CD4-positive, CD25-positive, alpha-beta regulatory T cell (primary cell): ENCODE measurements at places on chromosomes 4 and X. TPM values are rescaled to one million over a fixed set of nuclear protein-coding genes. Genes with fewer than 3 reads are reported as not detected.

The LRIT3 gene
- 0.25 TPM for total RNA-seq

The ARX gene
- total RNA-seq, result not detected

The MAGEE2 gene
- total RNA-seq, result not detected

The CSN2 gene
- not detected for total RNA-seq

The SMR3A gene
- total RNA-seq, result not detected

The ASB5 gene
- total RNA-seq, result not detected

DNA sequence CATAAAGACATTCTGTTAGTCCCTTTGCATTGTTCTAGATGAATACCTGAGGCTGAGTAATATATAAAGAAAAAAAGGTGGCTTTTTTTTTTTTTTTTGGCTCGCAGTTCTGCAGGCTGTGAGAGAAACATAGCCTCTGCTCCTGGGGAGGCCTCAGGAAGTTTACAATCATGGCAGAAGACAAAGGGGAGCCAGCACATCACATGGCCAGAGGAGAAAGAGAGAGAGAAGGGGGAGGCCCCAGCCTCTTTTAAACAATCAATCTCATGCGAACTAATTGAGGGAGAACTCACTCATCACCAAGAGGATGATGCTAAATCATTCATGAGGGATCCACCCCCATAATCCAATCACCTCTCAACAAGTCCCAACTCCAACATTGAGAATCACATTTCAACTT, 364.0 kb upstream of the EPHA5 start:
- DNase-seq, result no peak

DNA sequence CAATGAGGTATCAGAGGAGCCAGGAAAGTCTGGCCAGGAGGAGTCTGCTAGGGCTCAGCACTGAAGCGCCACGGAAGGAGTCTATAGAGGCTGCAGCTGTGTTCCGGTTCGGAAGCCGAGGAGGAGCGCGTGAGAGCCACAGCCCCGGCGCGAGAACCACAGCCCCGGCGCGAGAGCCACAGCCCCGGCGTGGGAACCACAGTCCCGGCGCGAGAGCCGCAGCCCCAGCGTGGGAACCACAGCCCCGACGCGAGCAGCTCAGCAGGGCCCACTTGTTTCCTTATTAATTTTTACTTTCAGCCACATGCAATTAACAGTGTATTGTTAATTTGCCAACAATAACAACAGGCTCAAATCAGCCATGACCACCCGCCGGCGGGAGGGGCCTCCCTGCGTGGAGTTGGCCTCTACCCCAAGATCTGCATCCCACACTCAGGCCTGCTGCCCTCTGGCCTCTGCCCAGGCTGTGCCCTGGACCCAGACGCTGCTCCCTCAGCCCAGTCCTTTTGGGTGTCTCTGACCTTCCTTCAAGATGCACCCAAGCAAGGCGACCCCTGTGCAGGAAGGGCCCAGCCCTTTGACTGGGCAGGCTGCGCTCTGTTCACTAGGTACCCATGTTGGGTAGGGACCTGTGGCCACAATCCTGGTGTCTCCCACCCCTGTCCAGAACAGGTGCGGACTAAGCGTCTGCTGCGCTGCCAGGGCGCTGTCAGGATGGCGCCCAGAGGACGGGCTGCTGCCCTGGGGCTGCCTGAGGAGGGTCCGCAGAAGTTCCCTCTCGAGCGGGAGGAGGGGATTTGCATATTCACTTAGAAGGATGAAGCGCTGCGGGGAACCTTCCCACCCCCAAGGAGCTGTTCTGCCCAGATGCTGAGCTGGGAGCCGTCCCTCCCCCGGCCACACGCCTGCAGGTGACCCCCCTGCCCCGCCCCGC, 113.8 kb downstream of the ADRA2C start:
- peak; percentile 14 for DNase-seq

DNA sequence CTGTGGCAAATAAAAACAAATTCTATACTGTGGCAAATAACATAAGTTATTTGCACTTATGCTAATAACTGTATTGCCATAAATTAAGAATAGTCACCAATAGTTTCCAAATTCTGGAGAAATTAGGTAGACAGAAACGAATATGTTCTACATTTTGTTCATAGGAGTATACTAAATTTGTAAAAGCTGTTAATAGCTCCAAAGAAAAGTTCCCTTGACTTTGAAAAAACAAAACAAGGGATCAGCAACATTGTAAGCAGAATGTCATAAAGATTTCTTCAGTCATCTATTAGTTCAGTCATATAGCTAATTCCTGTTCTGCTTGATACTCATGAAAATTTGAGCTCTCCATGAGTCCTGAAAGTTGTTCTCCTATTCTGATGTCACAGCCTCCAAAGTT, 1472.8 kb downstream of the C4orf33 start:
- DNase-seq, result no peak

- DNase-seq, result peak; percentile 44
These were observed 209.3 kb downstream of the UGT8 start for GRCh38 chr4:114807759-114808404.

DNA sequence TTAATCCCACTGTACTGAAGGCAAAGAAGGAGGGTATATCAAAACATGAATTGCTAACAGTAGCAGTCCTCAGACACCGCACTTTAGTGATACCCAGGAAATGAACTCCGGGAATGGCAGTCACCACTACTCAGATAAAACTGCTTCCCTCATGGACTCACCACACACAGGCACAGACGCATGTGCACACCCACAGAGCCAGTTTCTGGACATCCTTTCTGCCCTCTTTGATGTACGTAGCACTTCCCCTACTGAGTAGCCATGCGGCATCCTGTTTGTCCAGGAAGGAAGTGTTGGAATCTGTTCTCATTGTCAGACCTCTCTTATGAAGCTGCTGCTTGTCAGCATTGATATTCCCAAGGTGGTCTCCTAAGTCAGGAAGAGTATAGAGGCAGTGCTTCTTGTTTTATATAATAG, 95.7 kb downstream of the DCLK2 start:
- no peak for DNase-seq

DNA sequence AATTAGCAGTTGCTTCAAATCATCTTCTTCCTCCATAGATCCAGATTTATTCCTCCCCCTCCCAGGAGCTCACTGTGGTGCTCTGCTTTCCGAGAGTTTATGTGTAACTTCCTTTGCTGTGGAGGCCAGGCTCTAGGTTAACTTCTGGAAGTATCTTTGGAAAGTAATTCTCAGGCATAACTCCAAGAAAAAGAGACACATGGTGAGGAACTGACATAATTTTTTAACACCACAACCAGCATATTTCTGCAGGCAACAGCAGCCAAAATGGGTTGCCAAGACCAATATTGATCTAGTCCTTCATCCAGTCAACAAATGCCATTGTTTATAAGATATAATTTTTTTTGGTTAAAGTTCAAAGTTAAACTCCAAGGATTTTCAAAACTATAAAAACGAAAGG, 114.5 kb upstream of the RBPJ start:
- no peak for DNase-seq

GRCh38 chrX:70422851-70423341, at the start of gene GDPD2:
Gene GDPD2 (plus strand): TSS chrX:70423314. CDS start chrX:70424985, 1,671 bp downstream.
- DNase-seq, result no peak

DNA sequence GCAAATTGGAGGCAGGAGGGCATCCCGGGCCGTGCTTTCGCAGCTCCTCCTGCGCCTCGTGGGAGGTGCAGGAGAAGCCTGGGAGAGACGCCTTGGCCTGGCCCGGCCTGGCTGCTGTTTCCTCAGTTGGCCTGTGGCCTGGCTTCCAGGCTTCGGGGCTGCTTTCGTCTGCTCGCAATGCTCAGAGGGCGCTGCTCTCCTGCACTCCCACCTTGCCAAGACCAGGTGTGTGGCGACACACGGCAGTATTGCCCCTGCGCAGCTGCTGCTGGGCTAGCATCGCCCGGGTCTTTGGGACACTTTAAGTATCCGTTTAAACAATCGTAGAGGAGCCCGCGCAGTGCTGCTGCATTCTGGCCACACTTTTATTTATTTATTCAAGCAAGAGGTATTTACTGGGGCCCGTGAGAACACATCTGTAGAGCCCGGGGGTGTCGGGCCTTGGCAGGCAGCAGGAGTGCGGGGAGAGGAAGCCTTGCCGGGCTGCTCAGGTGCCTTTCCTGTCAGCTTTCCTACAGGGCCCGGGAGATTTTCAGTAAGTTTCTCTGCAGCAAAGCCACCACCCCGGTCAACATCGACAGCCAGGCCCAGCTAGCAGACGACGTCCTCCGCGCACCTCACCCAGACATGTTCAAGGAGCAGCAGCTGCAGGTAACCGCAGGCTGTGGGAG, 26.2 kb upstream of the HGFAC start:
- no peak for DNase-seq

DNA sequence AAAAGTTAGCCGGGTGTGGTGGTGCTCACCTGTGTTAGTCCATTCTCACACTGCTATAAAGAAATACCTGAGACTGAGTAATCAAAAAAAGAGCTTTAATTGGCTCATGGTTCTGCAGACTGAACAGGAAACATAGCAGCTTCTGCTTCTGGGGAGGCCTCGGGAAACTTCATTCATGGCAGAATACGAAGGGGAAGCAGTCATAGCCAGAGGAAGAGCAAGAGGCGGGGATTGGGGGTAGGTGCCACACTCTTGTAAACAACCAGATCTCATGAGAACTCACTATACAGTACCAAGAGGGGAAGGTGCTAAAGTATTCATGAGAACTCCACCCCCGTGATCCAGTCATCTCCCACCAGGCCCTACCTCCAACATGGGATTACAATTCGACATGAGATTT, 64.1 kb downstream of the BEND4 start:
- DNase-seq, result no peak

DNA sequence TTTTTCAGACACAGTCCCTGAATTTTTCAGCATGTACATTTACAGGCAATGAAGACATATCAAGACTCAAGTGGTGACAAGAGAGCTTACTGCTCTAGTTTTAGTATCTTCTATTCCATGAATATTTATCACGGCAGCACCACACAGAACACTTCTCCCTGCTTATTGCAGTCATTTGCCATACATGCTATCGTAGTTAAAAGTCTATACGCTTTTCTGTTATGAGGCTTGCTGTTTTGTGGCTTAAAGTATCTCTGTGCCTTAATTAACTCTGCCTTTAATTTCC, 65.4 kb upstream of the GK2 start:
- DNase-seq, result no peak

DNA sequence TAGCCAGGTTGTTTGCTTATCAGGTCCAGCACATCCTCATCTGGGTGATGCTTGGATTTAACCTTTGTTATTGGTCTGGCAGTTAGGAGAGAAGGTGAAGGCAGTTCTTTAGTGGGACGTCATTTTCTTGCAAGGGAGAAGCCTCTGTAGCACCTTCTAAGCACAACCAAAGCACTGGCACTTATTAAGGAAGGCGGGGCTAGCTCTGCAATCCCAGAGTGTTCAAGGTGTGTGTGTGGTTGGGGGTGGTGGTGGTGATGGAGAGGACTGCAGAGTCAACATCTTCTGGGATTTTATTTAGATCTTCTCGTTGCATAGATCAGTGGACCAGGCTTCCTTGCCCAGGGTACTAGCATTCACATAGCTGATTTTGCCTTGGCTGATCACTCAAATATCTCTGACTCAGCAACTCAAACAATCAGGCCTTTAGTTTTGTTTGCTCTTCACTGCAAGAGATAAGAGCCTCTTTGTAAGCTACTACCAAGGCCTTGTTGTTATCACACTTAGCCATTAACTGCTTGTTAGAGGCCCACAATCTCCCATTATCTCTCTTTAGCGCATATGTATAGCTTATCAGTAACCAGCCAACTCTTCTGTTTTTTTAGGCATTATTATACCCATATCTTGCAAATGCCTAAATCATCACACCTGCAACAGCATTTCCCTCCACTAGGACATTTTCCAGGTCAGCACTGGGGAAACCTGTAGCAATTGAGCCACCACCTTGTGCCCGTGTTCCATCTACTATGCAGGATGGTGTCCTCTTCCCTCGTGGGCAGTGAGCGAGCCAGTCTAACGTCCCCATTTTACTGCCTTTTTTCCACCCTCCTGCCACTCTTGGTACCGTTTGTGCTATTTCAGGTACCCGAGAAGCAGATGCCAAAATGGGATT, 36.5 kb upstream of the LINC00632 start:
- DNase-seq, result no peak

- DNase-seq, result no peak
These were observed 17.0 kb downstream of the ZNF280C start for GRCh38 chrX:130251671-130252070.

DNA sequence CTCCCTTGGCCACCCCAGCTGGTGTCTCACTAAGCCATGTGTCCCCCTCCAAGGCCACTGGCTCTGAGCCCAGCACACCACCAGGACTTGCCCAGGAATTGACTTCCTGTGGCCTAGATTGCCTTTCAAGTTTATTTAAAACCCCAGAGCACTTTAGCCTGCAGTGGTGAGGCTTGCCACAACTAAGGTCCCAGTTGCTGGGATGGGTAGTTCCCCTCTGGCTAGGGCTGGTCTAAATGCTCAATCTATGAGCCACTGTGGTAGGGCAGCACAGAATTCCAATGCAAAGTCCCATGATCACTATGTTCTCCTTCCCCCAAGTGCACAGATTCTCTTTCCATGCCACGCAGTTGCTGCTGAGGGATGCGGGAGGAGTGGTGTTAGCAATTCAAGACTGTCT, 61.1 kb upstream of the HCCS start:
- DNase-seq, result no peak

DNA sequence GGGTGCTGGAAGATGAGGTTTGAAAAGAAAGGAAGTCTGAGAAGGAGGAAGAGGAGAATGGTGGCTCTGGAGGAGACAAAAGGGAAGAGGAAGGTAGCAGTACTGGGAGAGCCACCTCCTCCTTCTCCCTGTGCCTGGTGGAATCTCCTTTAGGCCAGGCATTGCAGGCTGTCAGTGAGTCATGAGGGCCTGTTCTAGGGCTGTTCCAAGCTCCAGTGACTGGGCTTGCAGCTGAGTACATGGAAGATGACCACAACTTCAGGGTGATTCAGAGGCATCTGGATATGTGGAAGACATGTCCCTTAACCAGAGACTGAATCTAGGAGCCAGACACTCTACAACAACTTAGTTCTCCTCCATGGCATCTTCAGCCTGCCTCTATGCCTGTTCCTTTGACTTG, 107.8 kb downstream of the EFNB1 start:
- no peak for DNase-seq

DNA sequence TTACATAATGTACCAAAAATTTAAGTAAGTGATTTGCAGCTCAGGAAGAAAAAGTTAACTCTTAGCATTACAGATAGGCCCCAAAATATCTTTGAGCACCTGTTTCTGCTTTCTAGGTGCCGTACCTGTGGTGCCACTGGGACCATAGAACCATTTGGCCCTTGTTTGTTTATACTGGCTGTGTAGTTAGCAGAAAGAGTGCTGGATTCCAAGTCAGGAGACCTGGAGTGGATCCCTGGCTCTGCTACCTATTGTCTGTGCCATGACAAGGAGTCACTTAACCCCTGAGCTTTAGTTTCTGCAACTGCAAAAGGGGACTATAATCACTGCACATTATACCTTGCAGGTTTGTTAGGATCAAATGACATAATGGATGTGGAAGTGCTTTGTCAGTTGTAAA, 137.8 kb upstream of the GPR101 start:
- no peak for DNase-seq

- no peak for DNase-seq
These were observed 208.8 kb upstream of the VEGFC start for GRCh38 chr4:177001271-177002175.

GRCh38 chr4:11821772-11822430, 393.2 kb upstream of the HS3ST1 start:
- DNase-seq, result no peak

- no peak for DNase-seq
These were observed 7.0 kb downstream of the FHIP1A start for GRCh38 chr4:151415978-151416377.

- no peak for DNase-seq
These were observed 1.5 kb upstream of the COMMD8 start for GRCh38 chr4:47465004-47465403.

- no peak for DNase-seq
These were observed 25.5 kb downstream of the GPAT3 start for GRCh38 chr4:83561381-83561780.
